WERI-Rb-1 (cell line): ENCODE measurements at places on chromosomes 16 and 17.

DNA sequence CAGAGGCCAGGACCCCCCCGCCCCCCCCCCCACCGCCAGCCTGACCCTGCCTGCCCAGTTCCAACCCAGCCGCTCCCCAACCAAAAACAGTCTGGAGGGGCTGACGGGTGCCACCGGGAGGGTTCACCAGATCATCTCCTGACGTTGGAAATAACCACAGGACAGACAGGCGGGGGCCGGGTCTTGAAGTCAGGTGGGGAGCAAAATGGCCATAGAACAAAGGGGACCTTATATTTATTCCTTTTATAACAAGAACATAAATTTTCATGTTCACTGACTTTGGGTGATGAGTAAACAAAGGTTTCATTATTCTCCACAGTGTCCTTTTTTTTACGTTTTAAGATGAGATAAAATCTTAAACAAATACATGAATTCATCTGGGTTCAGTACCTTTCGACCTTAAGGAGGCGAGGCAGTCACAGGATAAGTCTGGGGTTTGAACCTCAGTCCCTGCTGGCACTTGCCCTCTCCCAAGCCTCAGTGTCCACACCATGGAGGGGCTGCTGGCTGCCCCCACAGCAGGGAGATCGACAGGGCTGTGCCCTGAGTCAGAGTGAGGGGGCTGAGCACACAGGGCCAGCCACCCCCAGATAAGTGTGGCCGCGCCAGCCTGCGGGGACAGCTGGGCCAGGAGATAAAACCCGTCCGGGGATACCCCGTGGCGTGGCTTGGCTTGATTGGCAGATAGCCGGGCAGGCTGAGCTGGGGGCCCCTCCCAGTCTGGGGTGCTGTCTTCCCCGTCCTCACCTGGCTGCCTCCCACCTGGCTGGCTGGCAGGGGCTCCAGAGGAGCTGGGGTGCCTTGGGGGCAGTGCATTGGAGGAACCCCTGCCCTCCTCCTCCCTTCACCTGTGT, 15.0 kb downstream of the SLC7A5 start:
- DNase-seq: peak; percentile 76

GRCh38 chr17:76553178-76553908, 13.5 kb downstream of the PRCD start:
- no peak for DNase-seq

GRCh38 chr17:8312726-8313600, 2.9 kb downstream of the ARHGEF15 start:
- no peak for DNase-seq

DNA sequence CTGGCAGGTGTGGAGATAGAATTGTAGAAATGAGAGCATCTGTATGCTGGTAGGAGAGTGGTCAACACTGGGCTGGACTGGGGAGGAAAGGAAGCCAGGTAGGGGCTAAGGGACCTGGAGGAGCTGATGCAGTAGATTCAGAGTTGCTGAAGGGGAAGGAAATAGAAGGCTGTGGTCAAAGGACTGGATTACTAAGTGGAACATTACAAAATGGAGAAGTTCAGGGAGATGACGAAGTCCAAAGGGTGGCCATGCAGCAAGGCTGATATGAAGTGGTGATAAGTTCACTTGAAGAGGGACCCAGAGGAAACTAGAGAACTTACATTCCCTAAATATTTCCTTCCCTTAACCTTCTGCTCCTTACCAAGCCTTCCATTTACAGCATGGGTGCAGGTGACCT, 8.6 kb upstream of the CCL2 start:
- no peak for DNase-seq

GRCh38 chr17:29167393-29168078, 12.7 kb downstream of the MYO18A start:
- no peak for DNase-seq

DNA sequence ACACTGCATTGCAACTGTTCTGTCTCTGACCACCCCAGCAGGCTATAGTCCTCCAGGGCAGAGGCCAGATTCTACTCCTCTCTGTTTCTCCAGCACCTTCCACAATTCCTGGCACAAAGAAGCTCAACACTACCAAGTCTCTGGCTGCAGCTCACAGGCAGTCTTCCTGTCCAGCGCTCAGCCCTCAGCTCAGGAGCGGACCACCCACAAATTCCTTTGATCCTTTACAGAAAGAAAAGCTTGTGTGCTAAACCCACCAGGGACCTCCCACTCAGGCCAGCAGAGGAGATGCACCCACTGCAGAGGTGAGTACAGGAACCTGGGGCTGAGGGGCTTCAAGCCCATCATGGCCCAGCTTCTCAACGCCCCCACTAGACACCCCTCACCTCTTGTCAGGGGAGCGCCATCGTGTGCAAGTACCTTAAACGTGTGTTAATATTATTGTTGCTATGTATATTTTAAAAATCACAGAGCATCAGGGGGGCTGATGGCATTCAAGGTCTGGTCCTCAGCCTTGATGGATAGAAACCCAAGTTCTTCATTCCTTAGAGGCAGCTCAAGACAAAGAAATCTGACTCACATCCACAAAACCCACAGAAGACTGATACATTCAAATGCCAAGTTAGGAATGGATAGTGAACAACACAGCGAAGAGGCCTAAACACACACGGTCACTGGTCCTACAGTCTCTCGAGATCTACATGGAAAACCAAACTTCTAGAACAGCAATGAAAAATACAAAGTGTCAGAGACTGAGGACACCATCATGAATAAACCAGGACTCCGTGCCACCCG, 8.4 kb downstream of the HSDL1 start:
- DNase-seq: no peak

DNA sequence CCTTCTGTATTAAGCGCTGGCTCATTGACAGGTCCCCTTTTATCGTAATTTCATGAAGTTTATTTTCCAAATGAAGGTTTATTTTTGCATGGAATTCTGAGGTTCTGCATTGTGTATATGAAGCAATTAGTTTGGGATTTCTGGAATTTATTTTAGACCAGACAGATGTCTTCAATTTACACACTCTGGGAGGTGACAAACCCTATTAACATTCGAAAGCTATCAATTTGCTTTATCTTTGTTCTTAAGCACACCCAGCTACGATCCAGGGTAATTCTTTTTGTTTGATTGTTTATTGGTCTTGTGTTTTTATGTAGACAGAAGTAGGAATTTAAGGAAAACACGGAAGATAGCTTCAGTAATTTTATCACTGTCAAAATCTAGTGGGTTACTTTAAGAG, 264.6 kb downstream of the HS3ST3A1 start:
- DNase-seq: no peak

DNA sequence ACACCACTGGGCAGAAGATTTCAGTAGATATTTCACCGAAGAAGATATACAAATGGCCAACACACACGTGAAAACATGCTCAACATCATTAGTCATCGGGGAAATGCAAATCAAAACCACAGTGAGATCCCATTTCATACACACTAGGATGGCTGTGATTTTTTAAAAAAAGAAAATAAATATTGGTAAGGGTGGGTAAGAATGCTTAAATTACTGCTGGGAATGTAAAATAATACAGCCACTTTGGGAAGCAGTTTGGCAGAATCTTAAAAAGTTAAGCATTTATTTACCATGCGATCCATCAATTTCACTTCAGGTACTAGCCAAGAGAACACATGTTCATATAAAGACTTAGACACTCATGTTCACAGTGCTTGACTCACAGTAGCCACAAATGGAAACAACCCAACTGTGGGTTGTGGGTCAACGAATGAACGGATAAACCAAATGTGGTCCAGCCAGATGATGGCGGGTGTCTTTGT, 6.5 kb upstream of the C16orf74 start:
- no peak for DNase-seq

- no peak for DNase-seq
Observed at GRCh38 chr17:16040710-16041251, 41.2 kb downstream of the TTC19 start.

- no peak for DNase-seq
Observed at GRCh38 chr17:18921485-18921884, 30.5 kb upstream of the SLC5A10 start.

- DNase-seq: no peak
Observed at GRCh38 chr16:53090591-53091411, 36.0 kb downstream of the CHD9 start.

GRCh38 chr16:5393070-5393469, 295.5 kb upstream of the EEF2KMT start:
- DNase-seq: no peak

GRCh38 chr16:14249291-14250032, 178.3 kb downstream of the MRTFB start:
- peak; percentile 25 for DNase-seq

- DNase-seq: no peak
Observed at GRCh38 chr16:79601092-79601930, 774 bp upstream of the MAF start.

- no peak for DNase-seq
Observed at GRCh38 chr17:57240648-57241047, 15.7 kb upstream of the MSI2 start.
